ENCODE measurements at places on chromosomes 16 and 17. TPM values are rescaled to one million over a fixed set of nuclear protein-coding genes. Genes with fewer than 3 reads are reported as not detected.

The PLXDC1 gene
- total RNA-seq, result 19.5 TPM

DNA sequence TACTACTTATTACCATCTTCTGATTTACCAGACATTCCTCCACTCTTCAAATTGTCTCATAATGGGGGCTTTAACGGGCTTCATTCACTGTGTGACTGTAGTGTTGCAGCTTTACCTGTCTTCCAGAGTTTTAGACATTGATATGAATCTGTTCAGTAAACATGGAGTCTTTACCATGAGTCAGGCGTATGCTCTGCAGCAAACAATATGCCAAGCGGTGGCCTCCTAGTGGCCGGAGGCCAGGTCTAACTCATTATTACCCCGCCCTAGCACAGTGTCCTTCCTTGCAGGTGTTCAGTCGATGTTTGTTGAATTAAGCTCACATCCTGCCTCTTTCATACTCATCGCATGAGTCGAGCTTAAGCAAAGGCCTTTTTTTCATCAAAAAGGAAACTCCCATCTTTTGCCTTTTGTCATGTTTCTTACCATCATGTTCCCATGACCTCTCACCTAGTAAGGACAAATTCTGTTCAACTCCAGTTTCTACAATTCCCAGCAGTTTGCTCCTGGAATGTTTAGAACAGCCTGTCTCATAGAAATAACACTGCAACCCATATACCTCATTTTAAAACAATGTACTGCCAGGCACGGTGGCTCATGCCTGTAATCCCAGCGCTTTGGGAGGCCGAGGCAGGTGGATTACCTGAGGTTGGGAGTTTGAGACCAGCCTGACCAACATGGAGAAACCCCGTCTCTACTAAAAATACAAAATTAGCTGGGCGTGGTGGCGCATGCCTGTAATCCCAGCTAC, 39.4 kb downstream of the TUBD1 start:
- no peak overlapping the region for H3K4me3 ChIP-seq
- peaks cover 72% of the 10 kb centered on the region for H3K4me1 ChIP-seq
- no peaks in the 10 kb centered on the region for H3K36me3 ChIP-seq
- H3K27me3 ChIP-seq, result no peaks in the 10 kb centered on the region

The NPIPA7 gene
- 10.0 TPM for total RNA-seq

The KRT27 gene
- not detected for total RNA-seq

GRCh38 chr17:74742978-74743545, 5.4 kb upstream of the NHERF1 start:
- H3K27ac ChIP-seq, result no peak overlapping the region
- DNase-seq, result no peak
- peaks cover 74% of the 10 kb centered on the region for H3K4me1 ChIP-seq
- no peaks in the 10 kb centered on the region for H3K36me3 ChIP-seq

DNA sequence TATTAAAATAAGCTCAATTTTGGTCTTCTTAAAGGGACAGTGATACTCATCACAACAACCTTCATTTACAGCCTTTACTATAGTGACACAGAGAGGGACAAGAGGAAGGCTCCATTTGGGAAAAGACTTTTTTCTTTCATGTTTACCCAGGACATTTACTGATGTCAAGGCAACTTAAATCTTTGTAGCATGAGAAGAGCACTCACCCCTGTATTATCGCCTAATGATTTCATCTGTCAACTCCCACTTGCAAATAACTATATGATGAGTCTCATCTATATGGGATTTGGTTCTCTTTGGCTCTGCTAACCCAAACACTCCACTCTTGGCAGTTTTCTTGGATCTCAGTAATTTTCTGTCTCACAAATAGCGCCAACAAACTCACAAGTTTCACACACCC, 24.1 kb downstream of the BLMH start:
- peaks cover 23% of the 10 kb centered on the region for H3K4me1 ChIP-seq
- no peak overlapping the region for H3K4me3 ChIP-seq
- no peak overlapping the region for H3K27ac ChIP-seq
- peaks cover 86% of the 10 kb centered on the region for H3K36me3 ChIP-seq
- DNase-seq, result no peak

GRCh38 chr16:55115506-55115905, 184.8 kb downstream of the IRX5 start:
- no peaks in the 10 kb centered on the region for H3K36me3 ChIP-seq
- no peaks in the 10 kb centered on the region for H3K4me1 ChIP-seq
- no peak overlapping the region for H3K27ac ChIP-seq
- no peak for DNase-seq

- H3K36me3 ChIP-seq, result peaks cover 22% of the 10 kb centered on the region
- H3K27ac ChIP-seq, result peak overlapping the region; percentile 77
- H3K4me3 ChIP-seq, result peak overlapping the region; percentile 48
- DNase-seq, result no peak
- H3K27me3 ChIP-seq, result no peaks in the 10 kb centered on the region
Observed at GRCh38 chr17:64004903-64005733, 7.0 kb downstream of the PRR29 start.

The CCDC78 gene
- 26.1 TPM for total RNA-seq

The CA4 gene
- 72.8 TPM for total RNA-seq

The DRC3 gene
- total RNA-seq, result 13.4 TPM

- no peaks in the 10 kb centered on the region for H3K4me1 ChIP-seq
- no peaks in the 10 kb centered on the region for H3K27me3 ChIP-seq
- peaks cover 55% of the 10 kb centered on the region for H3K36me3 ChIP-seq
- H3K4me3 ChIP-seq, result no peak overlapping the region
Observed at GRCh38 chr16:23611936-23612335, 15.8 kb upstream of the NDUFAB1 start.

DNA sequence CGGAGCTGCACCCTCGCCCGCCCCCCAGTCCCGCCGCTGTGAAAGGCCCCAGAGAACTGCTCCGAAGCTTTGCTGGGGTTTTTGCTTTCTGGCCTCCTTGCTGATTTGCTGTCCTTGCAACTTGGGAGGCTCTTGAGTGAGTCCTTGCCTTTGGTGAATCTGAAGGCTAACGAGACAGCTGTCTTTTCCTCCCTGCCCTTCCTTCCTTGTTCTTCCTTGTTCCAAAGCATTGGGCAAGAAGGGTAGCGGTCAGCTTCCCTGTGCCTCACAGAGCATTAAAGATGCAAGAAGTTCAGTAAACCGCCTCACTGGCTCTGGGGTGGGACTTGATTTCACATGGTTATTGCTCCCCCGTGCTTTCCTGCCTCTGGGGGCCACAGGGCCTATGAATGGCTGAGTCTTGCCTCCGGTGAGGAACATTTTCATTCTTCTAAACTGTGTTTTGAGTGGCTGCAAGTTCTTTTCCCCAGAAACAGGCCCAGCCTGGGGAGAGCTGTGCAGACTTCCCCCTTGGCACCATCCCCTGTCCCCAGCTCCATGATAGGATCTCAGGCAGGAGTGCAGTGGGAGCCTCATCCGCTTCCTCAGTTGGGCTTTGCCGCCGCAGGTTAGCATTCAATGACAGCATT, 1.4 kb downstream of the YPEL2 start:
- no peaks in the 10 kb centered on the region for H3K36me3 ChIP-seq
- peak overlapping the region; percentile 99 for H3K4me3 ChIP-seq
- peak overlapping the region; percentile 97 for H3K27ac ChIP-seq
- no peaks in the 10 kb centered on the region for H3K27me3 ChIP-seq
- DNase-seq, result peak; percentile 52

DNA sequence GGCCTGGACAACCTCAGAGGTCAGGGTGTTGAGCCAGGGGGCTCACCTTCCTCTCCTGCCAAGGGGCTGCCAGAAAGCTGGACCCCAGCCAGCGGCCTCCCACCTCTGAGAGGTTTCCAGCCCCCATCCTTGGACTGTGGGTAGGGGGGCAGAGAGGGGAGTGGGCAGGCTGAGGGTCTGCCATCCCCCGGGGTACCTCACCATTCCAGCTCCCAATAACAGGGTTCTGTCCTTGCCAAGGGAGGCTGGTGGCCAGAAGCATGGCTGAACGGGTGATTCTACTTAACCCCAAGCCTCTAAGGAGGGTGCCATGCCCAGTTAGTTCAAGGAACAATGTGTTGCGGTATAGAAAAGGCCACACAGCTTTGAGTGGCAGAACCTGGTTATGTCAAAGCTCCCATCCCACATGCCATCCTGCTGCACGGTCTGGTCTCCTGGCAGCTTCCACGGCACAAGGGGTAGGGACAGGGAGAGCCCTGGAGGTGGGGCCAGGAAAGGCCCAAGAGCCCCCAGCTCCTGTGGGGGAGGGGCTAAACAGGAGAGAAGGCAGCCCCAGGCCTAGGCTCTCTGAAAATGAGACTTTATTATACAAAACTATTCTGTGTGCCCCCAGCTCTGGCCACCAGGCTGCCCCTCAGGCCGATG, 19.8 kb downstream of the B9D1 start:
- H3K36me3 ChIP-seq, result no peaks in the 10 kb centered on the region
- H3K27ac ChIP-seq, result no peak overlapping the region
- no peaks in the 10 kb centered on the region for H3K27me3 ChIP-seq
- DNase-seq, result no peak
- peaks cover 5% of the 10 kb centered on the region for H3K4me1 ChIP-seq
- no peak overlapping the region for H3K4me3 ChIP-seq

The SOX8 gene
- total RNA-seq, result 0.15 TPM

DNA sequence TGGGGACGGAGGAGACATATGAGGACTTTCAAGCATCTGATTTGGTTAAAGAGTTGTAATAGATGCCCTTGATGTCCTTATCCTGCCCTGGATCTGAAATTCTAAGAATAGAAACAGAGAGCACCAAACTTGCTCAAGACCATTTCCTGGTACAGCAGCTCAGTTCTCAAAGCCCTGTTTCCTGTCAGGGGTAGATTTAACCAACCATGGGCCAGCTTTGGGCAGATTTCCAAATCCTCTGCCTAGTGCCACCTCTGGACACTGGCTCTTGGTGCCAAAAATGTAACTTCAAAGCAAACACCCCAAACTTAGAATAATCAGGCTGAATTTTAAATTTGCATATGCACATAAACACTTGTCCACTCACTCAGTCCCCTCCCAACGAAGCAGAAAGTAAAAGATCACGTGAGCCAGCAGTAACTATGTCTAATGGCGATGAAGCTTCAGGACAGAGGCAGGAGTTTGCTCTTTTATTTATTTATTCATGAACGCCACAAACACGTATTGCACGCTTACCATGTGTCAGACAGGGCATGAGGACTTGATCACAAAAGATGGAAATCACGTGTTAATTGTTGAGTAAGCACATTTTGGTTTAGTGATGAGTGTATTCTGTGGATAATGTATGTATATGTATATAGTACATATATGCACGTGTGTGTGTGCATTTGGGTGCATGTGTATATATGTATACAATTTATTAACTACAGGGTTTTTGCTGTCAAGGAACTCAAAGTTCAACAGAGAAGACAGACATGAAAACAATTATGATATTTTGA, 23.1 kb upstream of the SDK2 start:
- H3K4me3 ChIP-seq, result no peak overlapping the region
- no peaks in the 10 kb centered on the region for H3K36me3 ChIP-seq
- H3K27ac ChIP-seq, result no peak overlapping the region

The KCNAB3 gene
- 5.2 TPM for total RNA-seq

DNA sequence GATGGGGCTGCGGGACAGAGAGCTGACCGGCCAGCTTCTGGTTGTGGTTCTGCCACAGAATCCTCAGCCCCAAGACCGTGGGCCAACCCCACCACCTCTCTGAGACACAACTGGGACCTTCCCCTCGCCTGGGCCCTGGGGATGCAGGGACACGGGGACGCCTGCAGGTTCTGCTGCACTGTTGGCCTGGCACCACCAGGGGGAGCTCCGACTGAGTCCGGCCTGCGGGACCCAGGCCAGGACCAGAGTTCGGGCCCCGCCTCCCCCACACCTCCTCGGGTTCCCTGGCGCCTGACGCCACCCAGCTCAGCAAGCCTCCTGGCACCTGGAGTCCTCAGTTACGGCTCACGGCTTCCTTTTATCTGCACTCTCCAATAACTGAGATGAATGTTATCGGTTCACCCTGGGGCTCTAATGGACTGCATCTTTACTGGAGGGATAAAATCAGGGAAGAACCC, 27.3 kb downstream of the TBC1D16 start:
- peaks cover 25% of the 10 kb centered on the region for H3K36me3 ChIP-seq
- peak; percentile 90 for DNase-seq
- H3K27me3 ChIP-seq, result no peaks in the 10 kb centered on the region

GRCh38 chr17:39928858-39929645, 1.5 kb downstream of the LRRC3C start:
- peak overlapping the region; percentile 96 for H3K27ac ChIP-seq
- H3K27me3 ChIP-seq, result no peaks in the 10 kb centered on the region
- H3K4me1 ChIP-seq, result peaks cover 51% of the 10 kb centered on the region
- peaks cover 1% of the 10 kb centered on the region for H3K36me3 ChIP-seq

DNA sequence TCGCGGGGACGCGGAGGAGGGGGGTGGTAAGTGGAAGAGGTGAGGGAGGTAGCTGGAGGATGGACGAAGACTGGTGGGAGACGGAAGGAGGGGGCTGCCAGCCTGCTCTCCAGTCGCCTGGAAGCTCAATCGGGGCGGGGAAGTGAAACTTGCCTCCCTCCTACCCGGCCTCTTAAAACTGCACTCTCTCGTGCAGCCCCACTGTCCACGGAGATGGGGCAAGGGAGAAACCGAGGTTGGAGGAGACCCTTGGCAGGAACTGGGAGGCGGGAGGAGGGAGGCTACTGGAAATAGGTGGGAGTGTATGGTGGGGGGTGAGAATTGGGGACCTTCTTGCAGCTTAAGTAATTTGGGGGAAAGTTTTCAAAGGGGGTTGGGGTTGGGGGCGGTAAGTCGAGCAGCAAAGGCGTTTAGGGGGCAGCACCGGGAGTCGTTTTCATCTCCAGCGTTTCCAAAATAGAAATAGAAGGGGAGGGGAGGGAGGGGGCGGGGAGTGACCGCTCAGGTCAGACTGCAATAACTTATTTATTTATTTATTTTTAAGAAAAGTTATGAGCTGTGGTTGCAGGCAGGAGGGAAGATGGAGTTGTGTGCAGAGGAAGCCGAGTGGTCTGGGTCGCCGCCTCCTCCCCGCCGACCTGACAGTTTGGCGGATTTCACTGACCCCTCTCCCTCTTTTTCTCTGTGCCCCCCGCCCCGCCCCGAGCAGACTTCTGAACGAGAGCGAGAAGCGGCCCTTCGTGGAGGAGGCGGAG, 1.4 kb downstream of the SOX9 start:
- peaks cover 71% of the 10 kb centered on the region for H3K27me3 ChIP-seq
- H3K4me3 ChIP-seq, result peak overlapping the region; percentile 59
- no peak for DNase-seq
- H3K4me1 ChIP-seq, result peaks cover 40% of the 10 kb centered on the region
- peaks cover 6% of the 10 kb centered on the region for H3K36me3 ChIP-seq
- peak overlapping the region; percentile 53 for H3K27ac ChIP-seq

The RSKR gene
- 14.1 TPM for total RNA-seq

GRCh38 chr17:7634384-7634783, 4.4 kb downstream of the SHBG start:
- H3K4me1 ChIP-seq, result no peaks in the 10 kb centered on the region
- no peaks in the 10 kb centered on the region for H3K27me3 ChIP-seq
- no peak overlapping the region for H3K27ac ChIP-seq

DNA sequence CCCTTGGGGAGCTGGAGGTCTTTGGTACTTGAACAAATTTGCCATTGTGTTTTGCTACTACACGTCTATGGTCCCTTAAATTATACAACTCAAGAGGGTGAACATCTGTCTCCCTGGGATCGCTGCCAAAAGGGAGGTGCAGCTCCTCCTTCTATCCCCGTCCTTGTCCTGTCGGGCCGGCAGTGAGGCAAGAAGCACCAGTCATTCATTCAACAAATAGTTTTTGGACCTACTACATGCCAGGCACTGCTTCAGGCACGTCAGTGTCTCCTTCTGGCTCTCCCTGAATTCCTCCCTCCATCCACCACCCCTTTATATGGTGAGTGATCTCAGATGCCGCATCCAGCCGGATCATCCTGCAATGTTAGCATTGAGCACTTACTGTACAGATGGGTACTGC, 2.2 kb upstream of the RPL38 start:
- H3K4me3 ChIP-seq, result no peak overlapping the region
- H3K27me3 ChIP-seq, result peaks cover 22% of the 10 kb centered on the region
- no peak for DNase-seq
- H3K36me3 ChIP-seq, result peaks cover 20% of the 10 kb centered on the region
- peaks cover 22% of the 10 kb centered on the region for H3K4me1 ChIP-seq
- no peak overlapping the region for H3K27ac ChIP-seq

GRCh38 chr16:50662306-50662940, 18.7 kb downstream of the SNX20 start:
- H3K4me1 ChIP-seq, result peaks cover 7% of the 10 kb centered on the region
- no peak overlapping the region for H3K27ac ChIP-seq
- H3K36me3 ChIP-seq, result no peaks in the 10 kb centered on the region
- no peaks in the 10 kb centered on the region for H3K27me3 ChIP-seq

Measured in lower lobe of right lung (tissue), 2 donors.